Stimulated activated CD4-positive, alpha-beta T cell treated with anti-CD3 and anti-CD28 coated beads, Interleukin-4, amount 100 ng/mL, for 1 hour (primary cell): ENCODE measurements at places on chromosomes 5 and 9.

GRCh38 chr5:6459896-6460295 is 11.2 kb downstream of the UBE2QL1 start:
- no peak for DNase-seq

- DNase-seq: no peak
Measured at GRCh38 chr5:122665051-122665450, 109.8 kb upstream of the SNX2 start.

- DNase-seq: no peak
Measured at GRCh38 chr9:4718911-4719310, 22.1 kb downstream of the AK3 start.

GRCh38 chr5:155459889-155460500 is 446.4 kb downstream of the KIF4B start:
- no peak for DNase-seq
